ENCODE measurements at places on chromosomes 3 and 15.

GRCh38 chr15:65405791-65406423 is 16.8 kb downstream of the IGDCC4 start:
- DNase-seq: no peak

GRCh38 chr15:90262426-90262825 is 3.0 kb upstream of the NGRN start:
- DNase-seq: no peak

- peak; percentile 56 for DNase-seq
Observed at GRCh38 chr15:37995461-37996347, 61.3 kb downstream of the TMCO5A start.

GRCh38 chr15:101539930-101540329 is 50.4 kb upstream of the PCSK6 start:
- DNase-seq: no peak

DNA sequence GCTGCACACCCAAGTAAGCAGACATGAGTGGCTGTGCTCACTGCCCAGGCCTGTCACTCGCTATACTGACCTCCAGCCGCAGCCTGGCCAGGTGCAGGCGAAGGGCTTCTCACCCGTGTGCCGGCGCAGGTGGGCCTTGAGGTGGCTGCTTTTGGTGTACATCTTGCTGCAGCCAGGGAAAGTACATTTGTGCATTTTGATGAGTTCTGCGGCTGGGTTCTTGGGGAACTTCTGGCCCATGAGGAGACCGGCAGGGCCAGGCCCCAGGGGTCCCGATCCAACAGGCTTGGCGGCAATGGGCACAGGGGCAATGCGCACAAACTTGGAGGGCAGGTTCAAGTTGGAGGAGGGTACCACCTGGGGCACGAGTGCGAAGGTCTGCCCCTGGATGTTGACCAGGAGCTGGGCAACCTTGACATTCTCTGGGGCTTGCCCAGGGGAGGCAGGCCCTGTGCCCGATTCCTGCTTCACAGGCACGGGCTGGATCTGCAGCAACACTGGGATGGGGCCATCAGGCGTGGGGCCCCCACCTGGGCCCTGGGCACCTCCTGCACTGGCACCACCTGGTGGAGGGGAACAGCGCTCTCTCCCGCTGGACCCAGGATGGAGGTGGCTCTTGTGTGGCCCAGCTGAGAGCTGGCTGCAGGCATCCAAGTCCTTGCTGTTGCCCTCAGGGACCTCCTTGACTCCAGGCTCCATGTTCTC is 5.3 kb downstream of the KLF15 start:
- no peak for DNase-seq

GRCh38 chr3:152073267-152073666 is 195.5 kb upstream of the MBNL1 start:
- peak; percentile 68 for DNase-seq

DNA sequence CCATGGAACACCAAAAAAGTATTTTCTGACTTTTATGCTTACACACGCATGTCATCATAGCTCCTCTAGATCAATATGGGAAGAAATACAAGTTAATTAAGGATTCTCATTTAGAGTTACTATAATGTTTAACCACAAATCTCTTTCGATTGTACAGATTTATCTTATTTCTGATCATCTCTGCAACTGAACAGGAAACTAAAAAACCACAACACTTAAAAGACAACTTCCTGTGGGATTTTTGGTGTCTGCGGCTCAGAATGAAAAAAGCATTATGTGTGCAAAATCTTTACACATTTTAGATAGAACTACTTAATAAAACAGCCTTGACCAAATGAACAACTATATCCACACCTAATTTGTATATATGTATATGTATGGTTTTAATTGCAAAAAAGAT is 3.0 kb upstream of the TJP1 start:
- DNase-seq: no peak

DNA sequence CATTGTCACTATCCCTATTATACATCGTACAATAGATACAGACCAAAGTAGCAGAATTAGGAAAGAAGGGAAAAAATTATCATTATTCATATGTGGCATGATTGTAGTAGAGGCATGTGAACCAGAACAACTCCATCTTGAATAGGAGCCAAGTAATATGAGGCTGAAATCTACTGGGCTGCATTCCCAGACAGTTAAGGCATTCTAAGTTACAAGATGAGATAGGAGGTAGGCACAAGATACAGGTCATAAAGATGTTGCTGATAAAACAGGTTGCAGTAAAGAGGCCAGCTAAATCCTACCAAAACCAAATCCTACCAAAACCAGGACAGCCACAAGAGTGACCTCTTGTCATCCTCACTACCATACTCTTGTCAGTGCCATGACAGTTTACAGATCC is 1035.4 kb upstream of the SEMA6D start:
- DNase-seq: no peak

- DNase-seq: no peak
Observed at GRCh38 chr15:92417716-92418115, 24.0 kb downstream of the ST8SIA2 start.

GRCh38 chr3:53858096-53858741 is 11.9 kb downstream of the IL17RB start:
- DNase-seq: no peak

DNA sequence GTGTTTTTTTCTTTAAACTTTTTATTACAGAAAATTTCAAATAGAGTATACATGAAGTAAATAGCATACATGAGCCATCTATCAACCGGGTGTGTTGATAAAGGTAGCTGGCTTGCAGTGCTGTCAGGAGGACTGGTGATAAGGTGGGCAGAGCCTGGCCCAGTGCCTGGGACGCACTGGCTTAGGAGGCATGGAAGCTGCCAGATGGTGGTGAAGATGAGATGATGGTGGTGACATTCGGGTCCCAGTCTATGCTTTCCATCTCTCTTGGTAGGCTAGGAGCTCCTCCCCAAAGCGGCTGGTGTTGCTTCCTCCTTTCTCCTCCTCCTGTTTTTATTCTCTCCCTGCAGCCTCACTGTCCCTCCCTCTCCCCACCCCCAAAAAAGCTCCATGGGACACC is 101.7 kb downstream of the ADCY5 start:
- no peak for DNase-seq

GRCh38 chr3:160886421-160886820 is 130.4 kb downstream of the PPM1L start:
- no peak for DNase-seq

GRCh38 chr15:38991126-38991525 is 426.5 kb upstream of the RASGRP1 start:
- peak; percentile 49 for DNase-seq

Measured in fibroblast of gingiva (primary cell).